ENCODE measurements at places on chromosomes 12 and 14.
A peak's percentile ranks its signal among the peaks of the same experiment; 100 is the strongest.

- no peak for DNase-seq
These were observed 101.6 kb downstream of the SOX5 start for GRCh38 chr12:23847857-23848256.

DNA sequence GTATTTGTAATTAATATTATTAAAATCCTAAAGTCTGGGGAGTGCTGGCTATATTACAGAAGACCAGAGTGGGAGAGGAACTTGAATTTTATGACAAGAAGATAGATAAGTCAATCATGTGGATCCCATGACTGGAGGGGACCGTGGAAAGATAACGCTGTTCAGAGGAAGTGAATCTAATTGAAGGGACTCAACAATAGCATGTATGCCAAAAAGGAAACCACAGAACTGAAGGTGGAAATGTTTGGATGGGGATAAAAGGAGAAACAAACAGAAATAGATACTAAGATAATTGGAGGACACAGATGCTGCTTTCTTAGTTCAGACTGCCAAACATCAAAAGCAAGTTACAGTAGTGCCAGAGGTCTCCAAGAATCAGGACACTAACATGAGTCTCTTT, 21.1 kb downstream of the OR6J1 start:
- DNase-seq, result no peak

DNA sequence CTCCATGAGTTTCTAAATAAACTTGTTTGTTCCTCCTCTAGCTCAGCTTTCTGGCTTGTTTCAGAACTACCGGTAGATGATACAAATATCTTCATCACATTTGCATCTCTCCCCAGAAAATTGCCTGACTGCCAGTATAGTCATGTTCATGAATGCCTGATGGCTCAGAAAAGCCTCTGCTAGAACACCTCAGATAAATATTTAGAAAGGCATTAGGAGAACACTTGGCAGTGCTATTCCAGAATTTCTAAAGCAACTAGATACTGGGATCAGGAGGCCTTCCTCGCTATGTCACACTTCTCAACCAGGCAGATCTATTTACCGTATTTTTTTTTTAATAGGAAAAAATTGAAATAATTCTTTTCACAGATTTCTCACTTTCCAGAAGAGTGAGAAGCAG, 32.3 kb upstream of the KRAS start:
- no peak for DNase-seq

- peak; percentile 49 for DNase-seq
These were observed 12.8 kb upstream of the TESC start for GRCh38 chr12:117111821-117112595.

GRCh38 chr14:36217732-36218131, 41.2 kb upstream of the PTCSC3 start:
- no peak for DNase-seq

- DNase-seq, result no peak
These were observed 15.9 kb upstream of the LRRK2 start for GRCh38 chr12:40208707-40209446.

- DNase-seq, result no peak
These were observed 17.7 kb downstream of the OR6S1 start for GRCh38 chr14:20623798-20624197.

GRCh38 chr12:84607170-84607819, 305.3 kb downstream of the SLC6A15 start:
- no peak for DNase-seq

- no peak for DNase-seq
These were observed 80.9 kb downstream of the ACACB start for GRCh38 chr12:109197327-109197726.

- no peak for DNase-seq
These were observed 98.6 kb downstream of the TAOK3 start for GRCh38 chr12:118274066-118274465.

DNA sequence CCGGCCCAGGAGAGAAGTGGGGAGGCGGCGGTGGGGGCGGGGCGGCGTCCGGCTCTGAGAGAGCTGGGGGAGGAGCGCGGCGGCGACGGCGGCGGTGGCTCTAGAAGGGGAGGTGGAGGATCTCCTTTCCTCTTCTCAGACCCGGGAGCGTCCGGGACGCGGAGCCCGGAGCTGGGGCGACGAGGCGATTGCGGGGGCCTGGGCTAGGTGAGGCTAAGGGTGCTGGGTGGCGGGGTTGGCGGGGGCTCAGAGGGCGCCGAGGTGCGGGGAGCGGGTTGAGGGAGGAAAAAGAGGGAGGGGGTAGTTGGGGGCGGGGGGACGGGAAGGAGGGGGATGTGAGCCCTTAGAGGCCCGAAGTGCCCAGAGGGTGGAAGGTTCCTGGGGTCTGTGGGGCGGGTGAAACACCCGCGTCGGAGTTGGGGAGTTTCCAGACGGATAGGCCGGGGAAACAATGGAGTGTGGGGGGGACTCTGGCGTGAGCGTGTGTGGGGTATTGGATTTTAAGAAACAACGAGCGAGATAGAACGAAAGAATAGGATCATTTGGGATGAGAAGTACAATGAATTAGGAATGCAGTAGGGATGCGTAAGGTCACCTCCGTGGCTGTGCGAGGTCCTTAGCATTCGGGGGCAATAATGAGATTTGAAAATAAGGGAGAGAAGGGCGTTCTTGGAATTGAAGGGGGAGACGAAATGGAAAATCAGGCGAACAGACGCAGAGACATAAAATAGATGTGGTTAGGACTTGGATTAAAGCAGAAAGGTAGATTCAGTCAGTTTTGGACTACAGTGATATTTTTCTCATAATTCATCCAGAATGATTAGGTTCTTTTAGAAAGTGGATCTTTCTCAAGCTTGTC, at the start of gene SPATS2:
TSS of gene SPATS2 (plus strand) at position 82 of the 859 bp plus-strand sequence. CDS start 93,551 bp downstream, outside the sequence.
- DNase-seq, result peak; percentile 98

DNA sequence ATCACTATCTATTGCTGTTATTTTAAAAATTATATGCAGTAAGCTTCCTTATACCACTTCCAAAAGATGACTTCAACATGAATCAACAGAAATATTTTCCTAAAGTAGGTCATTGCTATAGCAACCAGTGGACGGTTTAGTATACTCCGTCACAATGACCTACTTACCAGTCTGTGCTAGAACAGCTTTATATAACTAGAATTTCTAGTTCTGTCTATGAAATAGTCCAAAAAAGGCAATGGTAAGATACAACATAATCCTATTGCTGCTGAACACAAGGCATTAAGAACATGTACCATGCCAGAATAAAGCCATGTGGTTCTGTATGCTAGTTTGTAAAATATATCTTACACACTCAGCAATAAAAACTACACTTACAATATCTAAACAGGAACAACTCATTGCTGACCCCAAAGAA, 40.7 kb upstream of the MTERF2 start:
- peak; percentile 10 for DNase-seq

DNA sequence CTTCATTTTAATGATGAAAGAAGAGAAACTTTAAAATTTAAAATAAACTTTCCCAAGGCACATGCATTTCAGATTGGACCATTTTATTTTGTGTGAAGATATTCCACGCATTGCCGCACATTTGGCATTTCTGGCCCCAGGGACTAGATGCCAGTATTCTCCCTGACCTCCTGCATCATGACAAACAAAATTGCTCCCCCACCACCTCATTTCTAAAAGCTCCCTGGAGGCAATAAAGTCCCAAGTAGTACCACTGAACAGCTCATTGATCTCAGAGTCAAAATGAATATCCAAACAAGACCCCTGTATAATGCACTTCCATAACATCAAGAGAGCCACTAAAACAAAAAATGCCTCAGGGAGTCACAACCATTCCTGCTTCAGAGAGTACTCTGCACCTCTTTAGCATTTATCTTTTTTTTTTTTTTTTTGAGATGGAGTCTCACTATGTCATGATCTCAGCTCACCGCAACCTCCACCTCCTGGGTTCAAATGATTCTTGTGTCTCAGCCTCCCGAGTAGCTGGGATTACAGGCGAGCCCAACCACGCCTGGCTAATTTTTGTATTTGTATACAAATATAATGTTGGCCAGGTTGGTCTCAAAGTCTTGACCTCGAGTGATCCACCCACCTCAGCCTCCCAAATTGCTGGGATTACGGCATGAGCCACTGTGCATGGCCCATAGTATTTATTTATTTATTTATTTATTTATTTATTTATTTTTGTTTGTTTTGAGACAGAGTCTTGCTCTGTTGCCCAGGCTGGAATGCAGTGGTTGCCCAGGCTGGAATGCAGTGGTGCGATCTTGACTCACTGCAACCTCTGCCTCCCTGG, 48.8 kb upstream of the RASSF3 start:
- DNase-seq, result no peak

DNA sequence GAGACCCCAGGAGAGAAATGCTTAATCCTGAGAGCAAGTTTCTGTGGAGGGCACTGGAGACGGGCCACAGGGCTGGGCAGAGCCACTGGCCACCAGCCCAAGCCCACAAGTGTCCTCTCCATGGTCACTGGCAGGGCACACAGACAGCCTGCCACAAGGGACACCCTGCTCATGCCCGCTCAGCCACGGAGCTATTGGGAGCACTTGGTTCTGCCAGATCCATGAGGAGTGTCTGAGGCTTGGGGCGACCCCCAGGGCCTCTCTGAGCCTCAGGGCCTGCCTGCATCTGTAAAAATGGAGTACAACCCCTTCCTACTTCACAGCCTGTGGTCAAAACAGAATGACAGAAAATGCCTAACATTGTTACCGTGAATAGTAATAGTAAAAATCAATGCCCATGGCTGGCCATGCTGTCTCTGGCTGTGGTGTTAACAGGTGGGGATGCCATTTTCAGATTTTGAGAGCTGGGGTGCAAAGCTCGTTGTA, 3.2 kb downstream of the PGF start:
- DNase-seq, result no peak

- DNase-seq, result no peak
These were observed 131.3 kb downstream of the SLC25A47 start for GRCh38 chr14:100454437-100454836.

GRCh38 chr14:101781240-101782061, 19.9 kb downstream of the PPP2R5C start:
- DNase-seq, result peak; percentile 30

- DNase-seq, result no peak
These were observed 17.8 kb upstream of the PPP2R5C start for GRCh38 chr14:101743701-101744100.

DNA sequence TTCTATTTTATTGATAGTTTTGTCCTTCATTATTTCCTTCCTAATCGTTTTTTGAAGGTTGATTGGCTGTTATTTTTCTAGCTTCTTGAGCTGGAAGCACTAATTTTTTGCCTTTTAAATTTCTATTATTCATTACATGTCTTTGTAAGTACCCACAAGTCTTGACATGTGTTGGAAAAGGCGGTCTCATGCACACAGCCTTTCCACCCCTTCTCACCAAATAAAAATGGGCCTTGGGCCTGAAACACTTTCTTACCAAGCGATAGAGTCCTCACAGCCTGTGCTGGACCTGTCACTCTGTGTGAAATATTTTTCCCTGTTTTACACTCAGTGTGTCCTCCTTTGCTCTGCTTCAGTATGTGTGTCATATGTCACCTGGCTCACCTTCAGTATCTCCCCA, 9.9 kb downstream of the ETNK1 start:
- no peak for DNase-seq

GRCh38 chr12:98736352-98737321, 91.5 kb downstream of the APAF1 start:
- DNase-seq, result peak; percentile 92

DNA sequence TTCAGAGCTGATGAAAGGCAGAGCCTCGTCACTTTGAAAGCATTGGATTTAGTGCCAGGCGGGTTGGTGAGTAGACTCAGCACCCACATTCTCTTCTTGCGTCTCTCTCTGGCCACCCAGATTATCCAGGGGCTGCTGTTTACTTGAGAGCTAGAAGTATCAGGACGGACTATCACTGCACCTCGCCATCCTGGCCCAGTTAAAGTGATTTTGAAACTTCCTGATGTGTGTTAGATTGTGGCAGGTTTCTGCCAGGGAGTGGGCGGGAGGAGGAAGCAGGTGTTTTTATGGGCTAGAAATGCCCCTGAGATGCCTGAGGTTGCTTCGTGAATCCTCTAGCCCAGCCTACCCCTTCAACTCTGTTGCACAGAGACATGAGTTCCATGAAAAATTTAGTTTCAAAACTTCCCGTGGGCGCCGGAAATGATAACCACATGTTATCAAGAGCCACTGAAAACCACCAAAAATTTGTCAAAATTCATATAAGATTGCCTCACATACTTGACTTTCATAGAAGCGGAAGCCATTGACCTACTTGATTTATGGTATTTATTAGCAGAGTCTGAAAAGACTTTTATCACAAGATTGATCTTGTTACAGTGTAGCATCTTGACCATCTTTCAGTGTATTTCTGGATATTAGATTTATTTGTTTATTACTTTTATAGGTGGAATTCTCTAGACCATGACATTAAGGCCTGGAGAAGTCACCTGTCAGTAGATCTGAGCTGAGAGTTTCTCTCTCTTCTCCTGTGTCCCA, 466.0 kb downstream of the RAD51B start:
- no peak for DNase-seq

- DNase-seq, result peak; percentile 72
These were observed 3.3 kb downstream of the ENO2 start for GRCh38 chr12:6917491-6918231.

DNA sequence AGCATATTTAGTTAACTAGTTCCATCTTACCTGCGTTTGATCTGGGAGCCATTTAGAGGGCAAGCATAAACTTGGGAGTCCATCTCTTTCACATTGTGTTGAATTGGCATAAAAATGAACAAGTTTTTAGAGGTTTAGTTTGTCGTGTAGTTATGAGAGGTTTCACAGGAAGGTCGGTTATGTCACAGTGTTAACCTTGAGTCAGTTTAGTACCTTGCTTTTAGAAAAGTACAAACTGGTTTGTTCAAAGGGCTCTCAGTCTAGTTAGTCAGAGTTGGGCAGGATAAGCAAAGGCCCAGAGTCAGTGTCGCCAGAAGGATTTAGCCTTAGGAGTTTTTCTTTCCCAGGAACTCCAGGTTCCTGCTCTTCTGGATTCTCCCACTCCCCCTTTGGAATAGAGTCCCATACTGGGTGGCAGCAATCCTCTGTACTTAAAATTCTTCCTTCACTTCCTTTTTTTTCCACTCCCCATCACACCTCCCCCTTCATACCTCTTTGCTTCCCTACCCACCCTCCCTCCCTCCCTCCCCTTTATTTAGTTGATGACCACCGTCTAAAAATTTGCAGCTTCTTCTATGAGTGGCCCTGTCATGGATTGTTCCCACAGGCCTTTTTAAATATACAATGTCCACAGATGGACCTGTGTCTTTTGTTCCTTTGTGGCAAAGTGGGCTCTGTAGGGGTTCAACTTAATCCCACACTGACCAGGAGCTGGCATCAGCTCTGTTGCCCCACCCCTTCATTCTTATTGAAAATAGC, 12.1 kb downstream of the PCBP2 start:
- DNase-seq, result no peak

GRCh38 chr12:4273652-4274395, at the start of gene CCND2:
Gene CCND2 (plus strand): TSS chr12:4273762. CDS start chr12:4274041, 279 bp downstream.
- peak; percentile 99 for DNase-seq

DNA sequence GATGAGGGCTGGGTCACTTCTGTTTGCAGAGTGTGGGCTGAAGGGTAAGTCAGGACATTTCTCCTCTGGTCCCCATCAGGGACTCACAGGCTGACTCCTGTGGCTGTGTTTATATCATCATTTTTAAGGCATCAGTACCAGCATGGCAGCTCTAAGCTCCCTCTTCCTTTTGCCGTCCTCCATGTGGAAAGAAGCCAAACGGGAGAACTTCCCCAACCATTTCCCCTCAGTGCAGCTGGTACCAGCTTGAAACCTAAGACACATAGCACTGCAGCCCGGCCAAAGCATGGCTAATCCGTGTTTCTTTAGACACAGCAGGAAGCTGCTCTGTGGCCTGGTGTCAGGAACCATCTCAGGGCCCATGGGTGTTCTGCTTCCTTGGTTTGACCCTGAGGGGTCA, 31.9 kb upstream of the ATP2A2 start:
- DNase-seq, result no peak

- DNase-seq, result no peak
These were observed 103.0 kb downstream of the PEBP1 start for GRCh38 chr12:118238888-118239287.

- DNase-seq, result no peak
These were observed 274.9 kb upstream of the SRRM4 start for GRCh38 chr12:118706437-118706836.

- DNase-seq, result no peak
These were observed 417.3 kb downstream of the IPO8 start for GRCh38 chr12:30278401-30278800.
